ENCODE measurements at places on chromosomes 2 and 18.

- no peak for DNase-seq
Measured at GRCh38 chr2:218452079-218452478, 33.2 kb downstream of the VIL1 start.

DNA sequence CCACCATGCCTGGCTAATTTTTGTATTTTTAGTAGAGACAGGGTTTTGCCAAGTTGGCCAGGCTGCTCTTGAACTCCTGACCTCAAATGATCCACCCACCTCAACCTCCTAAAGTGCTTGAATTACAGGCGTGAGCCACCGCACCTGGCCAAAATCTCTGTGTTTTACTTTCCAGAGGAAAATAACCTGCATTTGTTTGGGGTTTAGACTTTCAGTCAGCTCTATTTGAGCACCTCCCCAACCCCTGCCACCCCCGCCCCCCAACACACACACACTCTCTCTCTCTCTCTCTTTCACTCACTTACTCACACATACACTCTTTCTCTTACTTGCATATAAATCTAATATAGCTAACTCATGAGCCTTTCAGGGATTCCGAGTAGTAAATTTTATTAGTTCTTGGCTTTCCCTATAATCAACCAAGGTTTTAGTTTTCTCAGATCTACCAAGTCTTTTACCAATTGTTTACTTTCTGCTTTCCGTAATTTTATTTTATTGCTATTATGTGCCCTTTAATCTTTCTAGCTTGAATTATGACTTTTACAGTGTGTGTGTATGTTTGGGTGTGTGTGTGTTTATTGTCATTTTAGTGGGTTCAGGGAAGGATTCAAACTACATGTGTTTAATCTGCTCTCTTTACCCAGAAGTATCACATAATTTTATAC is 24.5 kb downstream of the MFSD6 start:
- no peak for DNase-seq

GRCh38 chr2:143162997-143163396 is 33.8 kb downstream of the ARHGAP15 start:
- DNase-seq = no peak

- no peak for DNase-seq
Measured at GRCh38 chr18:32910694-32911296, 138.0 kb upstream of the KLHL14 start.

DNA sequence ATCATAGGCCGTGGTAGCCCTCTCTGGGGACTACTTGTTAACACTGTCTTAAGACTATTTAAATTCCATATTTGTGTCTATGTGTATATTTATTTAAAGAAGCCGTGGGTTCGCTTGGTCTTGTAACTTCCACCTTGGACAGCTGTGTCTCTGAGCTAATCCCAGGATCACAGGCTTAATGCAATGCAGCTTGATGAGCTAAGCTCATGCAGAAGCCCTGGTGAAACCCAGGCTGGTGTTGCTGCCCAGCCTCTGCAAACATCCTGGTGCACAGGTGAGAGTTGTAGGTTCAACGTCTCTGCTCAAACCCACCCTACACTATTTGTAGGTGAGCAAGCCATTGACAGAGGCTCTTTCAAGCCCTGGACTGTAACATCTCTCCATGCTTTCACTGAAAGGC is 211.8 kb downstream of the FAM210A start:
- DNase-seq = no peak

GRCh38 chr18:59400407-59400806 is 41.3 kb upstream of the LMAN1 start:
- DNase-seq = no peak

- DNase-seq = no peak
Measured at GRCh38 chr18:13048061-13048595, 57.0 kb downstream of the CEP192 start.

- DNase-seq = no peak
Measured at GRCh38 chr2:172031536-172031935, 31.8 kb downstream of the METAP1D start.

- DNase-seq = no peak
Measured at GRCh38 chr2:180495606-180496005, 484.8 kb upstream of the UBE2E3 start.

- DNase-seq = no peak
Measured at GRCh38 chr2:181106229-181106628, 125.8 kb downstream of the UBE2E3 start.

GRCh38 chr2:100427627-100428258 is 10.3 kb upstream of the CHST10 start:
- DNase-seq = peak; percentile 54

- no peak for DNase-seq
Measured at GRCh38 chr2:1010415-1010930, 59.8 kb downstream of the SNTG2 start.

Measured in stimulated activated CD8-positive, alpha-beta memory T cell treated with anti-CD3 and anti-CD28 coated beads, Interleukin-7, amount 100 ng/mL, for 4 hours (primary cell).